ENCODE measurements at places on chromosomes 1 and 21. TPM values are rescaled to one million over a fixed set of nuclear protein-coding genes. Genes with fewer than 3 reads are reported as not detected.

- H3K4me3 ChIP-seq = no peak overlapping the region
- H3K27ac ChIP-seq = no peak overlapping the region
- no peaks in the 10 kb centered on the region for H3K36me3 ChIP-seq
Measured at GRCh38 chr1:233433436-233434210, 106.1 kb downstream of the MAP3K21 start.

WNT3A gene
- 0.29 TPM for total RNA-seq

- H3K27ac ChIP-seq = peak overlapping the region; percentile 98
- no peaks in the 10 kb centered on the region for H3K36me3 ChIP-seq
- peak; percentile 66 for DNase-seq
- H3K4me1 ChIP-seq = no peaks in the 10 kb centered on the region
- H3K27me3 ChIP-seq = no peaks in the 10 kb centered on the region
Measured at GRCh38 chr1:183470961-183471742, 1.1 kb upstream of the SMG7 start.

DNA sequence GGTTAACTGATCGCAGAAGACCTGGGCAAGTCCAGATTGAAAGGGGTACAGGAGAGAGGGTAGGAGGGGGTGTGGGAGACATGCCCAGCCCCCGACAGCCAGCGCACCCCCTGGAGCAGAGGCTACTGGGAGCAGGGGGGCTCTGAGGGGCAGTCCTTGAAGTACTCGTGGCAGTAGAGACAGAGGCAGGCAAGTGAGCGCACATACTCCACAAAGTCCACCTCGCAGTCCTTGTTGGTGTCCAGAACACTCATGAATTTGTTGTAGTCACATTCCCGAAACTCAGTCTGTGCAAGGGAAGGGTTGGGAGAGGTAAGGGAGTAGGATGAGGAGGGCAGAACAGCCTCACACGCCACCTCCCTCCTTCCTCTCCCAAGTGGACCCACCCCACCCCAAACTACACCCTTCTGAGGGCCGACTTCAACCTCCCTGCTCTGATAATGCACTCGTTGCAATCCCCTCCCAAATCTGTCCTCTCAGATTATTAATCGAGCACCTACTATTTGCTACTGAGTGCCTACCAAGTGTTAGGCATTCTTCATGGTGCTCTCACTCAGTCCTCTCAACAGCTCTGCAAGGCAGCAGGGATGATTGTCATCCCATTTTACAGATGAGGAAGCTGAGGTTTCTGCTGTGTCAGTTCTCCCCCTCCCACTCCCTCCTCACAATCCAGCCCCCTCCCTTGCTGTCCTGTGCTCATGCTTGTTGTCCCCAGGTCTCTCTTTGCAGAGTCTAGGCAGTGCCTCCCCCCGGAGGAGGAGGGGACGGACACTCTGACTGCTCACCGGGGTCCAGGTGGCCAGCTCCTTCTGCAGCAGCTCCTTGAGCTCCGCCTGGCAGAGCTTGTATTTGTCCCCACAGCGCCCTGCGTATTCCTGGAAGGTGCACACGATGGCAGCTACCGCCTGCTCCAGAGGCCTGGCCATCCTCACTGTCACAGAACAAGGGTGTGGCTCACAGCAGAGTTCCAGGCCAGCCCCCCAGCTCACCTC is 1.2 kb downstream of the S100A3 start:
- H3K36me3 ChIP-seq = no peaks in the 10 kb centered on the region
- H3K27ac ChIP-seq = peak overlapping the region; percentile 89
- no peak for DNase-seq
- H3K4me1 ChIP-seq = peaks cover 42% of the 10 kb centered on the region
- H3K27me3 ChIP-seq = no peaks in the 10 kb centered on the region
- H3K4me3 ChIP-seq = no peak overlapping the region

DNA sequence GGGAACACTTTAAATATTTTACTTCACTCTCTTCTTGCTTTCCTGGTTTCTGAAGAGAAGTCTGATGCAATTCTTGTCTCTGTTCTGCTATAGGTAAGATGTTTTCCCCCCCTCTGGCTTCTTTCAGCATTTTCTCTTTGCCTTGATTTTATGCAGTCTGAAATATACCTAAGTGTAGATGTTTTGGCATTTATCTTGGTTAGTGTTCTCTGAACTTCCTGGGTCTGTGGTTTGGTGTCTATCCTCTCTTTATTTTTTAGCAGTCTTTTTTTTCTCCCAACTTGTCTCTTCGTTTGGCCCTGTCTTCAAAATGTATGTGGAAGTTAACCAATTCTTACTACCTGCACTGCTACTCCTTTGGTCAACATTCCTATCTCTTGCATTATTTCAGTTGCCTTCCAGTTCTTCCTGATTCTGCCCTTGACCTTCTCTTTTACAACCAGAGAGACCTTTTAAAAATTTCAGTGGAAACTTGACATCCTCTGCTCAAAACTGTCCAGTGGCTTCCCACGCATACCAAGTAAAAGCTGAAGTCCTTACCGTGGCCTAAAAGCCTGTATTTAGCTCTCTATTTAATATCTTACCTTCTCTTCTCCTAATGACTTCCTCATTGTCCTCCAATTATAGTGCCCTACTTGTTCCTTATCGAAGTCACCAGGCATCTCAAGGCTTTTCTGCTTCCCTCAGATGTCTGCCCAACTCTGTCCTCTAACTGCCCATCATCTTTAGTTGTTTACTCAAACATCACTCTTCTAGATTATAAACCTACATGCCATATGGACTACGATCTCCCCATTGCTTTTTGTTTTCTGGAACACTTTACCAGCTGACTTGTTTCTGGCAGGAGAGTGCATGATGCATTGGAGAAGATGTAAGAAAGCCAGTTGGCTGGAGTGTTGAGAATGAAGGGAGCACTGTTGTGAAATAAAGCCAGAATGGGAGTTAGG is 40.9 kb downstream of the RAP1A start:
- DNase-seq = no peak
- H3K4me3 ChIP-seq = no peak overlapping the region
- H3K27me3 ChIP-seq = no peaks in the 10 kb centered on the region

COL24A1 gene
- 0.48 TPM for total RNA-seq

COL8A2 gene
- total RNA-seq = 20.6 TPM

GRCh38 chr1:70195342-70195741 is 10.0 kb downstream of the LRRC40 start:
- no peaks in the 10 kb centered on the region for H3K36me3 ChIP-seq
- H3K27me3 ChIP-seq = no peaks in the 10 kb centered on the region
- DNase-seq = no peak
- no peaks in the 10 kb centered on the region for H3K4me1 ChIP-seq
- H3K4me3 ChIP-seq = no peak overlapping the region

DNA sequence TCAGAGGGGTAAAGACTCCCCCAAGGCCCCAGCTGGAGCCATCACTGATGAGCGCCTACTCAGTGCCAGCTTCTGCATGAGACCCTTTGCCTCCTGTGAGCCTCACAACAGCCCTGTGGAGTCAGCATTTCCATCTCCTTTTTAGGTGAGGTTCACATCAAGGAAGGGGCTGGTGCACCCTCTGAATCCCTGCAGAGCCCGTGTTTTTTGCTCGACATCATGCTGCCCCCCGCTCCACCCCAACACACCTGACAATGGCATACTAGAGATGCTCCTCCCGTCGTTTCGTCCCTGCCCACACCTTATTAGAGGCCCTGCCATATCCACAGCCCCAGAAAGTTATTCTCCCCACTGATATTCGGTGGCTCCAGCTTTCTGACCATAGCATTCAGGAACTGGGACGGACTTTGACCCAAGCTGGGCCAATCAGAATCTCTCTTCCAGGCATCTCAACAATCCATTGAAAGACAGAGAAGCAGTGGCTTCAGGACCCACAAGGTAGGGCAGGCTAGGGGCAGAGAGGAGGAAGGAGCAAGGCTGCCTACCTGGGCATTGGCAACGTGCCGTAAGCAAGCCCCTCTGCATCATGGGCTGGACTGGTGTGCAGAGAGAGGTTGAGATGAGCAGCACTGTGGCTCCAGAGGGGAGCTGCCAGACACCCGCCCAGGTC is 32.7 kb downstream of the EPHA10 start:
- no peak overlapping the region for H3K27ac ChIP-seq
- no peak overlapping the region for H3K4me3 ChIP-seq
- DNase-seq = no peak
- H3K36me3 ChIP-seq = no peaks in the 10 kb centered on the region
- H3K4me1 ChIP-seq = no peaks in the 10 kb centered on the region

DNA sequence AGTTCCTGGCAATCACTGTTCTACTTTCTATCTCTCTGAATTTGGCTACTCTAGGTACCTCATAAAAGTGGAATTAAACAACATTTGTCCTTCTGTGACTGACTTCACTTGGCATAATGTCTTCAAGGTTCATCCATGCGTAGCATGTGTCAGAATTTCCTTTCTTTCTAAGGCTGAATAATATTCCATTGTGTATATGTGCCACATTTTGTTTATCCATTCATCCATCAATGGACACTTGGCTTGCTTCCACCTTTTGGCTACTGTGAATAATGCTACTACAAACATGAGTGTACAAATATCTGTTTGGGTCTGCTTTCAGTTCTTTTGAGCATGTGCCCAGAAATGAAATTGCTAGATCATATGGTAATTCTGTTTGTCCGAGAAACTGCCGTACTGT is 14.7 kb downstream of the CACHD1 start:
- no peak overlapping the region for H3K27ac ChIP-seq
- no peak overlapping the region for H3K4me3 ChIP-seq
- no peaks in the 10 kb centered on the region for H3K4me1 ChIP-seq
- no peaks in the 10 kb centered on the region for H3K27me3 ChIP-seq

OLIG2 gene
- not detected for total RNA-seq

DNA sequence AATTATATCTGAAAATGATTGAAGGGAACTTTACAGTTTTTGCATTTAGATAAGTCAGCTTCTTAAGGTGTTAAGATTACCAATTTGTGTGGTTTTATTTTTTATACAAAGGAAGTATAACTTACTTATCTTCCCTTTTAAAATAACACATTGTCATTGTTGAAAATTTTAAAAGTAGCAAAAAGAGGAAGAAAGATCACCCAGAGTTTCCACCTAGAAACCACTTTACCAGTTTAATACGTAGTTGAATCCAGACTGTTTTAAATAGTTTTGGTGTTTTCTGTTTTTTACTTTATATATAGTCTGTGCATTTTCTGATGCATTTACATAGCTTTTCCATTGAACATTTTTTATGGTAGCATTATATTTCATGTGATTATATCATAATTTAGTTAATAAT is 6.1 kb downstream of the CCDC18 start:
- H3K4me1 ChIP-seq = no peaks in the 10 kb centered on the region
- no peak overlapping the region for H3K27ac ChIP-seq
- DNase-seq = no peak
- no peaks in the 10 kb centered on the region for H3K36me3 ChIP-seq

GRCh38 chr1:44849575-44850132 is 6.6 kb upstream of the PTCH2 start:
- no peak overlapping the region for H3K4me3 ChIP-seq
- H3K36me3 ChIP-seq = no peaks in the 10 kb centered on the region
- no peaks in the 10 kb centered on the region for H3K27me3 ChIP-seq
- H3K4me1 ChIP-seq = no peaks in the 10 kb centered on the region
- H3K27ac ChIP-seq = peak overlapping the region; percentile 51

- H3K4me3 ChIP-seq = peak overlapping the region; percentile 46
- peaks cover 4% of the 10 kb centered on the region for H3K36me3 ChIP-seq
- peak overlapping the region; percentile 19 for H3K27ac ChIP-seq
Measured at GRCh38 chr21:21200939-21201615, 202.9 kb downstream of the NCAM2 start.

- DNase-seq = no peak
- no peaks in the 10 kb centered on the region for H3K27me3 ChIP-seq
- no peak overlapping the region for H3K4me3 ChIP-seq
- no peak overlapping the region for H3K27ac ChIP-seq
- no peaks in the 10 kb centered on the region for H3K4me1 ChIP-seq
Measured at GRCh38 chr1:26350701-26351589, 3.0 kb downstream of the CRYBG2 start.

- H3K27me3 ChIP-seq = no peaks in the 10 kb centered on the region
- no peak overlapping the region for H3K4me3 ChIP-seq
- no peaks in the 10 kb centered on the region for H3K36me3 ChIP-seq
- no peak overlapping the region for H3K27ac ChIP-seq
Measured at GRCh38 chr1:26083208-26083607, 15.8 kb upstream of the TRIM63 start.

TTLL7 gene
- 10.8 TPM for total RNA-seq

AVPR1B gene
- total RNA-seq = not detected

OPTC gene
- not detected for total RNA-seq

OR2M3 gene
- not detected for total RNA-seq

DCST2 gene
- 0.48 TPM for total RNA-seq

- H3K4me1 ChIP-seq = no peaks in the 10 kb centered on the region
- H3K27ac ChIP-seq = peak overlapping the region; percentile 11
- no peak overlapping the region for H3K4me3 ChIP-seq
- no peaks in the 10 kb centered on the region for H3K36me3 ChIP-seq
- DNase-seq = no peak
Measured at GRCh38 chr21:36202726-36203602, 46.3 kb downstream of the DOP1B start.
